ENCODE measurements at places on chromosomes 6 and 20.
A peak's percentile ranks its signal among the peaks of the same experiment; 100 is the strongest.

GRCh38 chr6:1596088-1596852, 13.4 kb upstream of the FOXC1 start:
- DNase-seq: peak; percentile 72
- peaks cover 32% of the 10 kb centered on the region for H3K27me3 ChIP-seq
- no peaks in the 10 kb centered on the region for H3K36me3 ChIP-seq
- no peak overlapping the region for H3K27ac ChIP-seq
- peaks cover 3% of the 10 kb centered on the region for H3K4me1 ChIP-seq
- H3K4me3 ChIP-seq: no peak overlapping the region

GRCh38 chr20:44959638-44960102, 527 bp downstream of the TOMM34 start:
- H3K4me3 ChIP-seq: peak overlapping the region; percentile 96
- H3K4me1 ChIP-seq: peaks cover 44% of the 10 kb centered on the region
- no peak for DNase-seq
- peak overlapping the region; percentile 73 for H3K27ac ChIP-seq
- peaks cover 14% of the 10 kb centered on the region for H3K36me3 ChIP-seq

GRCh38 chr6:55633471-55633870, 54.5 kb upstream of the HMGCLL1 start:
- H3K4me1 ChIP-seq: no peaks in the 10 kb centered on the region
- DNase-seq: no peak
- H3K27ac ChIP-seq: no peak overlapping the region
- H3K36me3 ChIP-seq: no peaks in the 10 kb centered on the region

DNA sequence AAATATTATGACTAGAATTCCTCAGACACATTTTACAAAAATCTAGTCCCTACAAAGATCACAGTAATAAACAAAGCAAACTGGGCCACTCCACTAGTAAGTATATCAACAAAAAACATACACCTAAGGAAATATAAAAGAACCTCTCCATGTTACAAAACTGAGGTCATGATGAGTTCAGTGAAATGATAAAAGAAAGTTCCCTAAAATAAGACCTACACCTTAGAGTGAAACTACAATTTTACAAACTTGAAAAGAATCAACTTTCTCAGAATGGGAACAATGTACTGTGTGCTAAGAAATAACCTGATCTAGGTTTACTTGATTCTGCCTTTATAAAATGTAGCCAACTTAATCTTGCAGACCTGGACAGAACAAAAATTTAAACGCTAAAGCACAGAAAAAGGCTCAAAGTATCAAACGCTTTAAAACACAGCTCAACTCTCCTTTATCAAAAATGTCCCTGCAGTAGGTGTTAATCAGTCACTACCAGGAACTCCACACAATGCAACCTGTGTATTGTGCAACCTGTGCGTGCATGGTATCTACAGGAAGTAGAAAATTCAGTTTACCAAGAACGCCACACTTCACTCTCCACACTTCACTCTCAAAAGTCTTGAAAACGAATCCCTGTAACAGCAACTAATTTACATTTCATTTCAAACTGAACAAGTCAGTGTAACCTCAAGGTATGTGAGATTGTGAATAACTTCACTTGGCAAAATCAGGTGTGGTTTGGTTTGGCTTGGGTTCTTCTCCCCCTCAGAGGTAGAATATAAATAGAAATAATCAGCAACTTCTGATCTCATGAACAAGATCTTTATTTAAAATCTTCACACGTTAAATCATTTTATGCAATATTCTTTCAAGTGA, 1.8 kb downstream of the RALGAPA2 start:
- peaks cover 6% of the 10 kb centered on the region for H3K36me3 ChIP-seq
- H3K27ac ChIP-seq: no peak overlapping the region
- no peaks in the 10 kb centered on the region for H3K27me3 ChIP-seq

GRCh38 chr6:159801935-159802334, 1.9 kb downstream of the PNLDC1 start:
- H3K4me1 ChIP-seq: no peaks in the 10 kb centered on the region
- no peak overlapping the region for H3K4me3 ChIP-seq
- no peak for DNase-seq
- no peaks in the 10 kb centered on the region for H3K27me3 ChIP-seq
- H3K36me3 ChIP-seq: peaks cover 12% of the 10 kb centered on the region

DNA sequence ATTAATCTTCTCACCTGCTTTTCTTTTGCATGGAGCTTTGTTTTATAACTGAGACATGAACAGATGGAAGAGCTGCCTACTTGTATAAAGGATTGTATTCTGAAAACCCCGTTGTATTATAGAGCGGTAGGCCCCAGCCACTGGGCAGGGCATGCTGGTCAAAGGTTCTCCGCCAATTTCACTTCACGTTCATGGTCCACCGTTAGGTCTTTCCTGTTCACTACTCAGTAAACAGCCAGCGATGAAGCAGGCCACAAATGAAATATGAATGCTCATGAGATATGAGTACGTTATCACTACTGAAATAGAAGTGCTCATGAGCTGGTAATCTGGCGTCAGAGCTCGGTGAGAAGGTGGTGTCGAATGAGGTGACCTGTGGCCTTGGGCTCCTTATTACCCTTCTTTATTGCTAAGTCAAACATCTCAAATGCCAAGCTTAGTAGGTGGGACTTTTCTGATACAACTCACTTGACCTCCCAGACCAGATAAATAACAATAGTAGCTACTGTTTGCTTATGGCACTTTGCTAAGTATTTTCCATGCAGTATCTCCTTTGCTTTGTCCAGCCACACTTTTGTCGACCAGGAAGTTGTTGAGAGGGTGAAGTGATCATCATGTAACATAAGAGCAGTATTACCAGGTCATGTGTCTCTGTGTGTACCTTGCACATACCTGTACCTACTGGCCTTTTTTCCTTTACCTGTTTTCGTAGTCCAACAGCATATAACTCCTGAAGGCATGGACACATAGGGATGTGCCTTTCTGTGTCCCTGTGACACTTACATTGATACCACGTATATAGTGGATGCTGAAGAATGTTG, 16.7 kb downstream of the EDN3 start:
- H3K27me3 ChIP-seq: peaks cover 6% of the 10 kb centered on the region
- H3K36me3 ChIP-seq: no peaks in the 10 kb centered on the region
- H3K27ac ChIP-seq: no peak overlapping the region
- H3K4me3 ChIP-seq: no peak overlapping the region

GRCh38 chr20:35079472-35080347, 12.9 kb downstream of the TRPC4AP start:
- no peaks in the 10 kb centered on the region for H3K27me3 ChIP-seq
- peaks cover 11% of the 10 kb centered on the region for H3K4me1 ChIP-seq
- H3K27ac ChIP-seq: peak overlapping the region; percentile 56
- peaks cover 24% of the 10 kb centered on the region for H3K36me3 ChIP-seq
- no peak overlapping the region for H3K4me3 ChIP-seq

DNA sequence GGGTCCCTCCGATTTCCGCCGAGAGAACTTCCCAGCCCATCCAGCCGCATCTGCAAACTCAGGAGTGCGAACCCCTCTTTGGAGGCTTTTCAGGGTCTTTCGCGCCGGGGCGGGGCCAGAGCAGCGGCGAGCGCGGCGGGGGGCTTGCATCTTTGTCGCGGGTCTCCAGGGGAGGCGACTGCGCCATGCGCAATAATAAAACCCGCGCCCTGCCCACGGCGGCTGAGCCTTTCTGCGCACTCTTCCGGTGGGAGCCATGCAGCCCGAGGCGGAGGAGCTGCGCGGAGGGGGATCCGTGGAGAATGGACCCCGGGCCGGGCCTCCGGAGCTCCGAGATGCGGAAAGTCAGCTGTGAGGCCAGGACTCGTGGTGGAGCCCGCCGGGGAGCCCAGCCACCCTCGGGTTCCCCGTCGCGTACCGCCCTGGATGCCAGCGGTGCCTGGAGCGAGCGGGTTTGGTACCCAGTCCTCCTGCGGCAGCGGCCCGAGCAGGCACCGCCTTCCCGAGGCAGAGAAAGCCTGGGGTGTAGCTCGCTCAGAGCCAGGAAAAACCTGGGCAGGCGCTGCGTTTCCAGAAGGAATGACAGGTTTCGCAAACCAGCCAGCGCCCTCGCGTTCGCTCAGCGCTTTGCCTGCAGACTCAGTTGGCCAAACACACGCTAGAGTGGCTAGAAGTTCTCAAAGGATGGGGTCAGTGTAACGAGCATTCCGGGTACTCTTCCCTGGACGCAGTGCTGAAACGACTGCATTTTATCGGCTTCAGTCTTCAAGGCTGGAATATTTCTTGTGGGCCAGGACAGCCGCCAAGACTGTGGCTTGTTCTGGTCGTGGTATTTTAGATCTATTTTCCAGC, 1.2 kb downstream of the AKAP12 start:
- no peak for DNase-seq
- H3K27ac ChIP-seq: no peak overlapping the region
- no peaks in the 10 kb centered on the region for H3K36me3 ChIP-seq
- H3K4me1 ChIP-seq: no peaks in the 10 kb centered on the region
- peak overlapping the region; percentile 44 for H3K4me3 ChIP-seq

- H3K4me3 ChIP-seq: no peak overlapping the region
- DNase-seq: no peak
- no peaks in the 10 kb centered on the region for H3K27me3 ChIP-seq
- no peak overlapping the region for H3K27ac ChIP-seq
- H3K4me1 ChIP-seq: no peaks in the 10 kb centered on the region
Observed at GRCh38 chr6:23498013-23498412, 628.0 kb upstream of the NRSN1 start.

All from memory B cell (primary cell).